DMS 273 treated with DMSO at 0.1 percent for 48 hours (cell line): ENCODE measurements at places on chromosomes 1 and 21.

DNA sequence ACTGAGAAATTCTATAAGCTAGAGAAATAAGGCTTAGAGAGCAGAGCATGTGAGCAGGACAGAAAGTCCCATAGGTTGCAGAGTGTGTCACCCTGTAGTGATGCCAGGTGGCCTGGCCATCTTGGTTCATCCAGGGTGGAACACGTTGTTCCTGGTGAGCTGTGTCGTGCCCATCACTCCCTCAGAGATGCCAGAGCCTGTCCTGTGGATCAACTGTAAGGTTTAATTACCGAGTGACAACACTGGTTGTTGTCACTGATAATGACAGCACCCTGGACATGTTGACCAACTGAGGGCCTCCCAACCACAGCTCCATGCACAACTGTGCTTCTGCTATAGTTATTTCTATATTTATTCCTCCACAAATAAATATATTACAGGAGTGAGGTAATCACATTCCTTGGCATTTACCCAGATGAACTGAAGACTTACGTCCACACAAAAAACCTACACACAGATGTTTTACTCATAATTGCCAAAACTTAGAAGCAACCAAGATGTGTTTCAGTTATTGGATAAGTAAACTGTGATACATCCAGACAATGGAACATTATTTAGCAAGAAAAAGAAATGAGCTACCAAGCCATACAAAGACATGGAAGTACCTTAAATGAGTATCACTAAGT is 6.2 kb downstream of the C1orf198 start:
- no peak for DNase-seq

DNA sequence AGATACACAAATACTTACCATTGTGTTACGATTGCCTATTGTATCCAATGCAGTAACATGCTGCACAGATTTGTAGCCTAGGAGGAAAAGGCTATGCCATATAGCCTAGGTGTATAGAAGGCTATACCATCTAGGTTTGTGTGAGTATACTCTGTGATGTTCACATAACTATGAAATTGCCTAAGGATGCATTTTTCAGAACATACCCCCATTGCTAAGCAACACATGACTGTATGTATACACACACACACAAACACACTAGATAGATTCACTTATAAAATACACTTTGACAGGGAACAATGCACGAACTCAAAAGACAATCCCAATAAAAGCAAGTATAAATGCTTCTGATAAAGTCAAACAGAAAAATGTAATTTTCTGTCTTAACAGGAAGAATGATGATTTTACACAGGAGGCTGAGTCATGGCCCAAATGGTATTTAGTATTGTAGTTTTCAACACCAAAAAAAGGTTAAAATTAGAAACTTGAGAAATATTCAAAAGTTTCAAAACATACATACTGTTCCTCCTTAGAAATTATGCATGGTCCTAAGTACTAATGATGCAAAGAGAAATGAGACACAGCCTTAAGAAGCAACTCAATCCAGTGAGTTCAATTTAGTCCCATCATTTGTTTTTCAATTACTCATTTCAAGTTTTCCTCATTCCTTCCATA is 12.2 kb downstream of the FH start:
- DNase-seq, result no peak

DNA sequence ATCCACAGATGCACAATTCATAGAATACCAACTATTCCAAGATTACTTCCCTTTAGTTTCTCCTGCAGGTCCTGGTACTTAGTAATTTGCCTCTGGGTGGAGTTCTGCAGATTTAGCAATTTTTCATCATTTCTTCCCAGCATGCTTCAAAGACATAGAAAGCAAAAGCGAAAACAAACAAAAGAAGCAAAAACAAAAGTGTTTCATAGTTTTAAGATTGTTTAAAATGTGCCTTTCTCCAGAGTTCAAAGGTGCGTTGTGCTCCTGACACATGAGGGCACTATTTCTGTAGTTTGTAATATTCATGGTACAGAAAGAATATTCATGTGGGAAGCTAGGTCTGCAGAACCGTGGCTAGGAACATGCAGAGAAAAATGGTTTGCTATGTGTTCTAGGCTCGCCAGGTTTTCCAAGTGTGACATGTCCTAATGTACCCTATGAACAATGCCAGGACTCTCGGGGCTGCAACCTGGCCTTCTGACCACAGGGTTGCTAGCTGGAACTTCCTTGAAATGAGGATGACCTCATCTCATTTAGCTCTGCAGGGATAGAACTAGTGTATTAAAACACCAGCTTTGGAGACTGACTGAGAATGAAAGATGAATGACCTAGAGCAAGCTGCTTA is 30.0 kb upstream of the RCSD1 start:
- DNase-seq, result no peak

- DNase-seq, result no peak
Observed at GRCh38 chr1:195738966-195739650, 869.1 kb downstream of the KCNT2 start.

DNA sequence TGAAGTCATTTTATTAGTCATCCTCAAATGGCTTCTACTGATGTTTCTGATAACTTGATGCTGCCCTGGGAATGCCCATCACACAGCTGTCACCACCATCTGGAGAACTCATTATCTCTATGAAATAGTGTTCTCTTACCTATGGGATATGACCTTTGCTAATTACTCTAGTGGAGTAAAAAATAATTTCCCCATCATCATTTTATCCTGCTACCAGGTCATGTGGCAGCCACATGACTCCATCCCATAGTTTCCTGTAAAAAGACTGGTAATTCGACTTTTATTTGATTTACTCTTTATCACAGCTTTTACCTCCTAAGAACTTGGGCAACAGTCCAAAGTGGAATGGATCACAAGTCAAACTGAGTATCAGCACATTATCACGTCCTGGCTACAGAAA is 76.1 kb upstream of the USP25 start:
- peak; percentile 66 for DNase-seq

DNA sequence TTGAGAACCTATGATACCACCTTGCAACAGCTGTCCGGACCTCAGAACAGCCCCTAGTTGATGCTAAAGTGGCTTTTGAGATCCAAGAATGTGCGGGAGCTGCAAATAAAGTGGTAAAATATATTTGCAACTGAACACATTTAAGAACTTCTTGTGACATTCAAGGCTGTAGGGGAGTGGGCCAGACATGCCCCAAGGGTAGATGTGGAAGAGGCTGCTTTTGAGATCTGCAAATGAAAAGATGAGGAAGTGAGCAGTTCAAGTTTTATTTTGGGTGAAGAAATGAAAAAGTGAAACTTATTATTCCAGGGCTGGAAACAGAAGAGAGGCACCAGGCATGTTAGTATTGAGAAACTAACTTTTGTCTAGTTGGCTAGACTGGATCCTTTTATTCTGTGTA is 359.5 kb upstream of the PLXNA2 start:
- DNase-seq, result no peak

GRCh38 chr1:182146286-182146685 is 84.8 kb upstream of the ZNF648 start:
- no peak for DNase-seq

DNA sequence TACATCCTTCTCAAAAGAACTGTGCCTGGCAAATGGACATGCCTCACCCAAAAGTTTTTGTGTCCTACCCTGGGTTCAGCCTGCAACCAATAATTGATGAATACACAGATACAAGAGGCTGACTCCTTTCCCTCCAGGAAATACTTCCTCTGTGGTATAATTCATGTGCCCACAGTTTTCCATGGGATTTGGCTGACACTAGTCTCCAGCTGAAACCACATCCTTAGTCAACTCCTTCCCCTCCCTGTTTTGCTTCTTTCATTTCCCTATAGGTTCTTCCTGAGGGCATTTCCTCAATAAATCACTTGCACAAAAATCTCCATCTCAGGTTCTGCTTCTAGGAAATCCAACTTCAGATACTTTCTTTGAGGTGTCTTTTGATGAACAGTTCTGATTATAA is 436.6 kb upstream of the C1orf87 start:
- no peak for DNase-seq

DNA sequence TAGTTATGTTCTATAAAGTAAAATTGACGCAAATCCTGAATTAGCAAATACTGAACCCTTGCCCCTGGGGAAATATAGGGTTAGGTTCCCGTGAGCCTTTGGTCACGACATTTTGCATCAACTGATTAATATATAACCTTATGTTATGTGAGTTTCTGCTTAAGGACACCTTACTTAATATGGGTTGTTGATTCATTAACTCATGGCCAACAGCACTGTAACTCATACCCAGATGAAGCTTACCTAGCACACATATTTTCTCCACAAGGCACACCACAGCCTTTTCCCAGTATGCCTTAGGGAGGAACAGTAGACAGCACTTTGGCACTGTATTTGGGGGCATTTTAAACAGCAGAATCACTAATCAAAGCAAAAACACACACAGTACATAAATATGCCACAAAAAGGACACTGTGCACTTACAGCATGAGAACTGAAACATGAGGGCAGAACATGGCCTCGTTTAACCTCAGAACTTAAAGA is 15.1 kb downstream of the INAVA start:
- DNase-seq, result no peak

DNA sequence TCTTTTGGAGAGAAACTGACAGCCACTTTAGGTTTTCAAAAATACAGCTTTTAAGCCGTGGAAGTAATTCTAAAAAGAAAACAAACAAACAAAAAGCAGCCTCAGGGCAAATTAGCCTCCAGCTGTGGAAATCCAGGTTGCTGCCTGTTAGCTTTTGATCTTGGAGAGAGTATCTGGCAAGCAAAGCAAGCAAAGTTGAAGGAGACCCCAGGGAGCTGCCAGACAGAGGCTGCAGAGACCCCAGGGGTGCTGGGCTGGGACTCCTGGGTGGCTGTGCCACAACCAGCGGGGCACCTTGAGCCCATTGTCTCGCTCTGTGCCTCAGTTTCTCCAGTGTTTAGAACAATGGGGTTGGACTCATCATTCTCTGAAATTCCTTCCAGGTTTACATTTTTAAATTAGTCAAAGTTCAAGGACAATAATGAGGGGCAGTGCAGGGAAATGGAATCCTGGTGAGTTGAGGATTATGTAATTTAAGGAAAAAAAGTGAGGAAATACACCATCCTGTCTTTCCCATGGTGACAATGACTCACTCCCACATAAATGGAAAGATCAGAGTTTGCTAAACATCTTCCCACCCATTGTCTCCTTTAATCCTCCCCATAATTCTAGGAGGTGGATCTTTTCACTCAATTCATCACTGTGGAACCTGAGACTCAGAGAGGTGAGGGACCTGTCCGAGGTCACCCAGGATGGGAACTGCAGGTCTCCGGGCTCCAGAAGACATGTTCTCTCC is 480.5 kb downstream of the MATN1 start:
- DNase-seq, result no peak

GRCh38 chr1:162972773-162973172 is 96.4 kb upstream of the RGS4 start:
- no peak for DNase-seq

GRCh38 chr1:214801191-214801590 is 198.2 kb downstream of the CENPF start:
- no peak for DNase-seq

- no peak for DNase-seq
Observed at GRCh38 chr1:47191940-47192457, 2.2 kb upstream of the PDZK1IP1 start.

- no peak for DNase-seq
Observed at GRCh38 chr1:67522001-67522441, 91.8 kb upstream of the SERBP1 start.

DNA sequence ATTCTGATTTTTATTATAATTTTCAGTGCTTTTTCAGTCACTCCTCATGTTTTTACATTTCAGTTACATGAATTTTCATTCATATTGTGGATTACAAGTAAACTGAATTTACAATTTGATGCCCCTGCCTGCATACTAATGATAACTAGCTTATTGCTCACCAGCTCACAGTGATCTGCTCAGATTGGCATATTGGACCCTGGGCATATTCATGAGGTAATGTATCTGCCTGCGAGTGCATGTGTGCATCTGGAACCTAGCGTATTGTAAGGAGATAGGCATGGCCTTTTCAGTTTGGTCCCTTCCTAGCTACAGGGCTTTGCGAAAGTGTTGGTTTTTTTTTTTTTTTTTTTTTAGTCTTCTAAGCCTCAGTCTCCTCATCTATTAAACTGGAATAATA is 213.7 kb downstream of the SDCCAG8 start:
- peak; percentile 76 for DNase-seq

DNA sequence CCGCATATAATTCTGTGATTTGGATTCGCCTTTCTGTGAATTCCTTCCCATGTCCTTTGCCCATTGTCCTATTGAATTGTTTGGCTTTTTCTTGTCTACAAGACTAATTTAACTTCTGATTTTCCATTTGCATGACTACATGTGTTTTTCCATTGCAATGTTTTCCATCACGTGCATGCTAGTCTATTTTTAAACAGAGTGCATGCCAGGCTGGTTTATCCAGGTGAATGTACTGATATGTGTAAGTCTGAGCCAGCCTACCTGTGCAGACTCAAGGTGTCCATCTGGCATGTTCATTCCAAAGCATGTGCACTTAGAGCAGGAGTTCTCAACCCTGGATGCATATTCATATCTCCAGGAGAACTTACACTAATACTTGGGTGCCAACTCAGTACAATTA is 59.7 kb downstream of the INAVA start:
- DNase-seq, result no peak

- DNase-seq, result no peak
Observed at GRCh38 chr21:21064353-21064752, 66.1 kb downstream of the NCAM2 start.

DNA sequence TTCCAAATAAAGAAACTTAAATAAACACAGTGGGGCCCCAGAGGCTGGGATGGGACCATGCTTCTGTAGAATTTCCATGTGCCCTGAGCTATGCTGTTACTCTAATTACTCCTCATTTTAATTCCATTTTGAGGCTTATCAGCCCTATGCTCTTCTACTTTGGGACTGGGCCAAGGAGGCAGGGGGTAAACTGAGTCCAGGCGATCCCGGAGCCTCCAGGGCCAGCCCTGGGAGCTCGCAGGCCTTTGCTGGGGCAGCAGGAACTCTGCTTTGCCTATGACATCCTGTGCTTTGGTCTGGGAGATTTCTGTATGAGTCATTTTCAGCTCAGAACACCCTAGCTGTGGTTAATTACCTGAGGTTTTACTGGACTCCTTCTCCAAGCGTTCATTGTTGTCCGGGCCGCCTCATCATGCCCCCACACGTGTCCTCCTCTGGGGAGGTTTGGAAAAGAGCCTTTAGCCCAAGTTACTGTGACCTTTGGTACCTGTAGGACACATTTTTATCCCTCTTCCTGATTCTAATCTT is 95.7 kb downstream of the RHOU start:
- no peak for DNase-seq

DNA sequence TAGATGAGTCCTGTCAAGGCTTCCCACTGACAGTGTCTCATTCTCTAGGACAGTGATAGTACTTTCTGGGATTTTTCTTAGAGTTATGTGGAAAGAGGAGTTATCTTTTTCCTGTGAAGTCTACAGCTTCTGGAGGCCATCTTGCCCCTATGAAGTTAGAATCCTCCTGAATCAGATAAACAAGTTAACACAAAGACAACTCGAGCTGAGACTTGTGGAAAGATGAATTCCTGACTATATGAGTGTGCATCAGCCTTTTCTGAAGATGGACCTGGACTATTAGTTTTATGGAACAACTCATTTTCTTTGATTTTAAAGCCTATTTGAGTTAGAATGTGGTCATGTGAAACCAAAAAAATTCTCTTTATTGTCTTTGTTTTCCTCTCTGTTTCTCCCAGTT is 290.9 kb downstream of the LRRIQ3 start:
- DNase-seq, result no peak
